ENCODE measurements at places on chromosomes 12 and 14.

DNA sequence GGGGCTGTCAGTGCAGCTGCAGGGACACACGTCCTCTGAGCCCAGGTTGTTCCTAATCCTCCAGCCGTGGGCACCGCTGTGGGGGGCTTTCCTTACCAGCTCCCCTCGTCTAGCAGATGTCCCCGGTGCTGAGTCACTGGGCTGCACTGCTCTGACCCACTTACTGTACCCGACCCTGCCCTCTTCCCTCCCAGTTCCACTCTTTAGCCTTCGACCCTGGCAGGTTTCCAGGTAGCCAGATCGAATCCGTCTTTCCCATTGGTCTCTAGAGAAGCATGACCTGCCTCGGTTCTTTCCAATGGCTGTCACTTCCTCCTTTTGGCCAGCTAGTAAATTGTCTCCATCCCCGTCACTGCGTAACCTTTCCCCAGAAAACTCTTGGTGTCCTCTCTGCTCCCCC lies 48.4 kb downstream of the ELK3 start:
- no peak for DNase-seq

DNA sequence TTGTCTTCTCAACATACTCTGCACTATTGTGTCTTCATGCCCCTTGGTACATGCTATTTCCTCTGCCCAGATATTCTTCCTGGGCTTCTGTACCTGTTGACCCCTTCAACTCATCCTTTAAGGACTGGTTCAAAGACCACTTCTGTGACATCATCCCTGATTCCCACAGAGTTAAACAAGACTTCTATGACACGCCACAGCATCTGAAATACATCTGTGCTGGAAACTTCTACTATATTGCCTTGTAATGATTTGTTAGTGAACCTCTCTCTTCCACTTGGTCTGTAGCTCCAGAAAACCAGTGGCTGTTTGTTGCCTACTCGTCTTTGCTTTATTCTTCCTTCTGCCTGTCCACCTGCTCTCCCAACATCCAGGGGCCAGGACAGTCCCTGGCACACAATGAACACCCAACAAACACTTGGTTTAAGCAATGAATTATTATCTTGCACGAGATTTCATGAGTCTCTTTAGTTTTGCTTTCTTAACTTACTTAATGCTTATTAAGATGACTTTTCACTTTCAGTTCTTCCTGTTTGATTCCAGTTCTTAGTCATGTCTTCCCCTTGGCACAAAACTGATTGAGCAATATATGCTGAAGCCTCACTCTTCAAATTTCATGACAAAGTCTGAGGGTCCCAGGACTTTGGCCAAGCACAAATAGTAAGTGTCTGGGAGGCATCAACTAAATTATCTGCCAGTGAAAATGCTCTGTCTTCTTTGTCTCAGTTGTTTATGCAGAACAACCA lies 485.9 kb downstream of the APAF1 start:
- DNase-seq: no peak

- no peak for DNase-seq
Measured at GRCh38 chr14:89233184-89233583, 183.8 kb downstream of the FOXN3 start.

DNA sequence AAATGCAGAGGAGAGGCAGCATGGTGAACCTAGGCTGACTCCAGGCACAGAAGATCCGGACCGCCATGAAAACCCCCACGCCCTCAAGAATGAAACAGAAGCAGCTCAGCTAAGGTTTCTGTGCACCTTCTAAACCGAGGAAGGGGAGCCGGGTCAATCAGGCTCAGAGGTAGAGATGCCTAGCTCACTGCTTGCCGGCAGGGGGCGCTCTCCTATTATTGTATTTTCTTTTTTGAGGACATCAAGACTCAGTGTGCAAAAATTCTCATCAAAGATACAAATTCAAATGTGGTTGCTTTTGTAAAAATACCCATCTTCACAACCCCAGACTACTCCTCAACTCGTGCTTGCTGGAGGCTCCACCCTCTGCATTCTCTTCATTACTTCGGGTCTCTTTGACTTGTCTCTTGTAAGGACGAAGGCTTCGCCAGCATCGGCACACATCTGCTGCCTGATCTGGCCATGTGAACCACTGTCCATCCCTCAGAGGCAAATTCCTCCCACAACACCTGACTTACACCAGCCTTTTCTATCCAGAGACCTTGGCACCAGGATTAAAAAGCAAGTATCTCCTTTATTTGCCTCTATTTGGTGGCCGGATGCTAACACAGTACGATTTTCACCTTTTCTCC lies 33.4 kb upstream of the RNASE3 start:
- DNase-seq: peak; percentile 42

GRCh38 chr12:42162193-42162592 lies 17.5 kb upstream of the GXYLT1 start:
- DNase-seq: no peak

DNA sequence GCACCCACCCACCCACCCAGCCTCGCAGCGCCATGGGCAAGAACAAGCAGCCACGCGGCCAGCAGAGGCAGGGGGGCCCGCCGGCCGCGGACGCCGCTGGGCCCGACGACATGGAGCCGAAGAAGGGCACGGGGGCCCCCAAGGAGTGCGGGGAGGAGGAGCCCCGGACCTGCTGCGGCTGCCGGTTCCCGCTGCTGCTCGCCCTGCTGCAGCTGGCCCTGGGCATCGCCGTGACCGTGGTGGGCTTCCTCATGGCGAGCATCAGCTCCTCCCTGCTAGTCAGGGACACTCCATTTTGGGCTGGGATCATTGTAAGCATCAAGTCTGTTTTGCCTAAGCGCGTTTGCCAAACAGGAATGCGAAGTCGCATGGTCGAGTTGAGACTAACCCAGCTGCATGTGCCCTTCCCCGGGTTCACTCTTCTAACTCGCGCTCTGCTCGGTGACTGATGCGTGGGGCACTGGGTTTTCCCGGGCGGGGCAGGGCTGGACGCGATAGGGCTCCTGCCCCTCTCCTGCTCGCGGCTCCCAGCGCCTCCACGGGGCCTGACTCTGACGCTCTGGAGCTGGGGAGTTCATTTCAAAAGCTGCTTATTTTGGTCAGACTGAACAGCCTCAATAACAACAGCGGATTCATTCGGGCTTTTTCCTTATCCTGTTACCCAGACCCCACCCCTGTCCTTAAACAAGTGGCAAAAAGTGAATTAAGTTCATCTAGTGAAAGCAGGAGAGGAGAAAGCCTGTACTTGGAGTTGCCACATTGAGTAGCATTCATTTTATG lies 458 bp downstream of the SSPN start:
- peak; percentile 55 for DNase-seq

DNA sequence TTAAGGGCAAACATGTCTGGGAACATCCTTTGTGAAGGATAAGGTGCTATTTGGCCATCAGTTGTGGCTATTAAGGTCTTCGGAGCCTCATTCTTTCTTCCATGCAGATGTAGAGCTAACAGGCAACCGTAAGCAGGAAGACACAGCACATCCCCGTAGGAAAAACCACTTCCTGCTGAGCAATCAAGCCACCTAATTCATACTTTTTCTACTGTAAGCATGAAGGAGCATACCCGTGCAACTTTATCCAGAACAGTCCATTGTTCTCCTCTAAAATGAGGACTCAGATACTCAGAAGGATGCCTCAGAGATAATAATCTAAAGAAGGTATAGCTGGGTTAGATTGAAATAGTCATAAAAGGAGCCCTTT lies 232.0 kb downstream of the PPM1H start:
- no peak for DNase-seq

- DNase-seq: no peak
Measured at GRCh38 chr12:108348842-108349241, 9.7 kb upstream of the CMKLR1 start.

DNA sequence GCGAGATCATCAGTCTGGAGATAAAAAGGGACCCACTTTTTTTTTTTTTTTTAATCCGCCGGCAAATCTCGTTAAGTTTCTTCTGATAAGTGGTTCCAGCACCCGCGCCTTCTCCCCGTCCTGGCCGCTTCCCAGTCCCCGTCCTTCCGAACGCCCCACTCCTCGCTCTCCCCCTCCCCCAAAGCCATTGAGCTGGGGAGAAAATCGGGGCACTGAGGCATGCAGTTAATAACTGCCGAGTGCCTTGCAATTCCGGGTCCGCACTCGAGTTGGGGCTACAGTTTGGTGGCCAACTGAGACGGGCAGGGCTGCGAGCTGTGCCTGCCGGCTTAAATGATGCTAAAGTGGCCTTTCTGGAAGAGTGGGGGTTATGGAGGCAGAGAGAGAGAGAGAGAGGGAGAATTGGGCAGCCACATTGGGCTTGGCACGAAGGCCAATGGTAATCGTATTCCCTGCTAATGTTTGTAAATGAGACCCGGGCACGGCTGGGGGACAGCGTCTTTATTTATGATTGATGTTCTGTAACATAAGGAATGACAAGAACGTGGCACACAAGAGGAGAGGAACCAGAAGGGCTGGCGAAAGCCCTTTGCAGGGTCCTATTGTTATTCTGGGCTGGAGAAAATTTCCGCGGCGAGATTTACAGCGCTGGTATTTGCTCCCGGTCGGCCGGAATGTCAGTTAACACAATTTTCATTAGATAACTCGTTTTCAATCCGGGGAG lies 115.4 kb upstream of the MYL2 start:
- DNase-seq: peak; percentile 30

- DNase-seq: no peak
Measured at GRCh38 chr12:42767326-42767954, 177.9 kb upstream of the PRICKLE1 start.

Measured in renal pelvis (tissue), 12 donors.